ENCODE measurements at places on chromosomes 6 and 20. TPM values are rescaled to one million over a fixed set of nuclear protein-coding genes. Genes with fewer than 3 reads are reported as not detected.

Gene GSS
- 57.4 TPM for total RNA-seq

Gene TREM1
- not detected for total RNA-seq

Gene RNF39
- not detected for total RNA-seq

Gene PLA2G7
- not detected for total RNA-seq

Gene JPH2
- 0.09 TPM for total RNA-seq

Gene VGLL2
- total RNA-seq = not detected

Gene ZNF165
- total RNA-seq = 2.1 TPM

Gene COL19A1
- total RNA-seq = 1.3 TPM

Gene SUMO4
- 16.0 TPM for total RNA-seq

Gene MCCD1
- not detected for total RNA-seq

Gene HLA-DPA1
- 136 TPM for total RNA-seq

Gene ASIP
- not detected for total RNA-seq

Gene MATN4
- total RNA-seq = 0.66 TPM

Gene BPI
- not detected for total RNA-seq

Gene RBM24
- not detected for total RNA-seq

Gene DDO
- not detected for total RNA-seq

Gene FOXS1
- total RNA-seq = not detected

Gene ZNF831
- 17.8 TPM for total RNA-seq

Gene GGT7
- total RNA-seq = 7.3 TPM

Gene KCNQ2
- 0.66 TPM for total RNA-seq

Gene RIMS1
- not detected for total RNA-seq

Gene SSTR4
- not detected for total RNA-seq

Gene EEF1A2
- 10.9 TPM for total RNA-seq

Data from activated T-helper 17 cell treated with anti-CD3 and anti-CD28 coated beads, Interleukin-2, amount 50 U/mL, for 72 hours (primary cell).